Inflammatory macrophage (primary cell): ENCODE measurements at places on chromosomes 7 and 10.

GRCh38 chr10:10865913-10866312 is 151.8 kb upstream of the CELF2 start:
- DNase-seq: no peak

- no peak for DNase-seq
These were observed 237.5 kb upstream of the PPP2R2D start for GRCh38 chr10:131663351-131663750.

- DNase-seq: no peak
These were observed 2.2 kb upstream of the NOM1 start for GRCh38 chr7:156947120-156947843.

DNA sequence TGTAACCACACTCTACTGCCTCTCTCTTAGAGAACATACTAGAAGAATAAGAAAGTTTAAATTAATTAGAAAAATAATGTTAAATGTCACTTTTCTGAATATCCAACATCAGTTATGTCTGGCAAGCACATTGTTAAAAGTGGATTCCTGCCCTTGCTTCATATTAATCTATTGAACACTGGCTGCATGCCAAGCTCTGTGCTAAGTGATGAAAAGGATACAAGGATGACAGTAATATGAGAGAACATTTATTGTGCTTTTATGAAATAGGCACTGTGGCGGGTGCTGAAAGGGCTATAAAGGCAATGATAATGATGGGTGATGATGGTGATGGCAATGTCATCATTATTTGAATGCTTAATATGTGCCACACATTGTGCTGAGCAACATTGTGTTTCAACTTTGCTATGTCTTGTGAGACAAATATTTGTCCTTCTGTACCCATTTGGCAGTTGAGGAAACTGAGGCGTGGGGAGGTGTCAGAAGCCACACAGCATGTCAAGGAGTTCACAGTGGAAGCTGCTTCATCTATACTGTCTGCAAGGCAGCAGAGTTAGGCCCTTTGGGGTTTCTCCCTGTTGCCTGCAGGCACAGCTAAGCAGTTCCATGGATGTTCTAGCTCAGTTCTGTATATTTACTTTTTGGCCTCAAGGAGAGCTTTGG is 64.2 kb upstream of the RAPGEF5 start:
- no peak for DNase-seq

DNA sequence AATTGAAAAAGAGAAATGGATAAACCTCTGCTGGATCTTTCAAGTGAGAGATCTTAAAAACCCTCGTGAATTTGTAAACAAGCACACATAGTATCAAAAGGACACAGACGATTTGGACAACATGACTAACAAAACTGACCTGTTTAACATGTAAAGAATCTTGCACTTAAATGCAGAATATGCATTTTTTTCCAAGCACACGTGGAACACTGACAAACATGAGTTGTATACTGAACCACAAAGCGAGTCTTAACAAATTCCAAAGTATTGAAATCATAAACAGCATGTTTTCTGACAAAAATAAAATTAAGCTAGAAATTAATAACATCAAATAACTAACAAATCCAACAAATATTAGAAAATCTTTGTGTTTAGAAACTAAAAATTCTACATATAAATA is 65.0 kb upstream of the ZNF746 start:
- DNase-seq: no peak

- DNase-seq: peak; percentile 22
These were observed 519 bp downstream of the ITGB8 start for GRCh38 chr7:20330928-20331909.

GRCh38 chr10:17228091-17229015 is at the start of gene VIM:
TSS of gene VIM (plus strand) at chr10:17228241. CDS start at chr10:17229423, 1,182 bp downstream.
- DNase-seq: peak; percentile 93

DNA sequence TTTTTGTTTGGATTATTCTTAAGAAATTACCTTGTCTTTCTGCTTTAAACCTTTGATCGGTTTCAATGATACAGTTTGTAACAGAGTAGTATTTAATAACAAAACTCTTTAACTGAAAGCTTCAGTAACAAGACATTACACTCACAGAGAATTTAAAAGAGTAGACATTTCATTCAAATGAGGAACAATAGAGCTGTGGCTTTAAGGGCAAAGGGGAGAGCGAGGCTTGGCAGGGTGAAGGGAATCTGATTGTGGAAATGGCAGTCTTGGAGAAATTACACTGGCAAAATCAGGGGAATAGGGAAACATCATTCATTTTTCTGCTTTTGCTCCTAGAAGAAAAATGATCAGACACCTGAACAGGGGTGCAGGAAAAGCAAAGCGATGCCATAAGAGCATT is 5.1 kb upstream of the HIPK2 start:
- DNase-seq: peak; percentile 24

GRCh38 chr10:95401704-95402469 is 111.1 kb upstream of the PDLIM1 start:
- DNase-seq: no peak

GRCh38 chr7:26958834-26959233 is 94.4 kb upstream of the SKAP2 start:
- no peak for DNase-seq

DNA sequence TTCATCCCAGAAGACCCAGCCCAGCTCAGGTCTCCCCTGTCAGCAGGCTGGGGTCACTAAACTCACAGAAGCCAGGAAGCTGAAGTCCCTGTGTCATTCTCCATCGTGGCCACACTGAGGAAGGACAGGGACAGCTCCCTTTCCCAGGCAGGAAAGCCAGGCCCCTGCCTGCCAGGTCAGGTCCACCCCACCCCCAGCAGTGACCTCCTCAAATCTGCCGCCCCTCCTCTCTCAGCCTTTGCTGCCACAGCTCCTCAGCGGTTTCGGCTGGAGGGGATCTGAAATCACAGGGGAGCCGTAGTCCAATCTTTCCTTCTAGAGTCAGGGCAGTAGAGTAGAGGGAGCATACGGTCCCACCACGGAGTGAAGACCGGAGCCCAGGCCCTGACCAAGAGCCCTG is 150.9 kb upstream of the UNC5B start:
- DNase-seq: no peak

DNA sequence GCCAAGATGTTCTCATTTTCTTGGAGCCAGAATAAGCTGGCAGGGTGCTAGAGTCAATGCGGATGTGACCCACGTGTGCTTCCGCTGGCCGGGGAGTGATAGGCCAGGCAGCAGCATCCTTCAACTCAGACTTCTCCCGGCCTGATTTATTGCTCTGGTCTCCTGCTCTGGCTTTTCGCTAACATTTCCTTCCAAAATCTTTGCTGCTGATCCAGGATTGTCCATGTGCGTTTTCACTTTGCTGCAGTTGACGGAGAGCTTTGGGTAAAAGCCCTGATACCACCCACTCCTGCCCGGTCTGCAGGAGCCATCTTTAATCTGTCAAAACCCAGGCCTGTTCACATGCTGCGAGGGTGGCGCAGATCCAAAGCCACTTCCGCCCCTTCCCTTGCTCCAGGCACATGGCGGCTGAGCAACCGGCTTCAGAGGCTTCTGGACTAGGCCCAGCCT is 106.8 kb downstream of the CYP26A1 start:
- DNase-seq: no peak

DNA sequence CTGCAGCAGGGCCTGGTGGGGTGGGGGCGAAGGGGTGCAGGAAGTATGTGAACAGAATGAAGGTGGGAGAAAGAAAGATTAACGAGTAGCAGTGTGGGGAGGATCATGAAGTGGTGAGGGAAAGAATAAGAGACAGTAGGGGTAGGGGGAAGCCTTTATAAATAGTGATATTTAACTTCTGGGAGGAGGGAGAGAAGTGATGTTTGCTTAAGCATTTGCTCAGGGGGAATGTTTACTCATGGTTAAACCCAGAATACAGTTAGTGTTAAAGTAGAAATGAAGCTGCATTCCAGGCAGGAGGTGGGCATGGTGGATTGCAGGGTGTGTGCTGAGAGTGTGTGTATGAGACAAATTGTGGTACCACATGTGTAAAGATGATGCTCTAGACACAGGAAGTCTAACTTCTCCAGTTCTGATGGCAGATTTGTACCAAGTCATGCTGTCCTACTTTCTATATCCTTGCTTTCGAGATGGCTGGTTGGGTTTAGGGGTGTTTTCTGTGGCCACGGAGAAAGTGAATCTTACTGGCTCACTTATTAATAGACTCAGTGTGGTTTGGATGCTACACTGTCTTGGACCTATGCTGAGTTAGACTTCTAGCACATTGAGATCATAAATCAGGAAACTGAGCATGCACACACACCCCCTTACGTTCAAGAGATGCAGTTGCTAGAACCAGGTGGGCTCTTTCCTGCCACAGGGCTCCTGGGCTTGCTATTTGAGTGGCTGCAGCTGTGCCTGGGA is 10.6 kb upstream of the DNMBP start:
- DNase-seq: no peak

DNA sequence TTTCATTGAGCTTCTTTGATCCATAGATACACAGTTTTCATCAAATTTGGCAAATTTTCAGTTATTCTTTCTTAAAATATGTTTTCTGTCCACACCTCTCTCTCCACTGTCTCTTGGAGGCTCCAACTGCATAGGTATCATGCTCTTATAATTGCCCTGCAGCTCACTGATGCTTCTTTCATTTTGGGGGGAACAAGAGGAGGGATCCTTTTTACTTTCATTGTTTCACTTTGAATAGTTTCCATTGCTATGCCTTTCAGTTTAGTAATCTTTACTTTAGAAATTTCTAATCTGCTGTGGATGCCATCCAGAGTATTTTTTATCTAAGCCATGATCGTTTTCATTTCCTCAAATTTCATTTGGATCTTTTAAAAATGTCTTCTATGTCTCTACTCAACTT is 32.9 kb downstream of the KBTBD2 start:
- no peak for DNase-seq

DNA sequence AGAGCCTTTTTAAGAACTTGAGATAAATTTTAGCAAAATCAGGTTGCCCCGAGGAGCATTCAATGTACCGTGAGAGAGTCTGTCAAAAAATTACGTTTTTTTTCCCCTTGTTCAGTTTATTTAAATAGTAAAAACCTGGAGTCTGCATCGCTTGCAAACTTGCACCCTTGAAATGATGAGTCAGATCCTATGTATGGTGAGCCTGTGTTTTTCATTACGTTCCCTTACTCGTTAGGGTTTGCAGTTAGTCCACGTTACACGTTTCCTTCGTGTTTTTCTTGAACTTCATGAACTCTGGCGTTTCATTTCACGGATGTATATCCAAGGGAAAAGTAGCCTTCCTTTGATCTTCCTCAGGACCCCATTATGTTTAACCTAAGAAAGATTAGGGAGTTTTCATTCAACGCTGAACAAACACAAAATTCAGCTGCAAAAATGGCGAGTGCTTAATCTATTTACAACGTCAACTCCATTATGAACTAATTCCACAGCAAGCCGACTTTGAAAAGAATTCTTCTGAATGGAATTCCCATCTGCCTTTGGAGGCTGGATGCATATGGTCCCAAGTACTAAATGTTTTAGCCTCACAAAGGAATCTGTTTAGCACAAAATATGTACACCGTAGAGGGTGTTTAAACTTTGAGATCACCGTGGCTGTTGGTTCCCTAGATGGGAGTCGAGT is 182.4 kb downstream of the MYOF start:
- DNase-seq: no peak

- no peak for DNase-seq
These were observed 283.0 kb downstream of the USP6NL start for GRCh38 chr10:11328264-11329061.

DNA sequence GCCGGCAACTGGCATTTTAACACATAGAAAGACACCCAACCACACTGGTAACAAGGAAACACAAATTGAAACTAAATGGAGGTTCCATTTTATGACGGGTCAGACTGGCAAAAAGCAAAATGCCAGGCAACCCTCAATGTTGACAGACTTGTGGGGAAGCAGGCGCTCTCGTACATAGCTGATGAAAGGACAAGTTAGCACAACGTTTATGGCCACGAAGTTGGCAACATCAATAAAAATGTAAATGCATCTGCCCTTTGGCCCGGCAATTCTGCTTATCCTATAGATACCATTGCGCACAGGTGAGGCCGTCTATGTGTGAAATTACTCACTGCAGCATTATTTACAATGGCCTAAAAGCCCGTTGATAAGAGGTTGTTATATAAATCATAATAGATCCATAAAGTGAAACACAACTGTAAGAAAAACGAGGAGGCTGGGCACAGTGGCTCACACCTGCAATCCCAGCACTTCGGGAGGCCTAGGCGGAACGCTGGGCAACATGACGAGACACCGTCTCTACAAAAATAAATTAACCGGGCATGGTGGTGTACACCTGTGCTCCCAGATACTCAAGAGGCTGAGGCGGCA is 39.8 kb downstream of the FOXL3 start:
- DNase-seq: no peak

DNA sequence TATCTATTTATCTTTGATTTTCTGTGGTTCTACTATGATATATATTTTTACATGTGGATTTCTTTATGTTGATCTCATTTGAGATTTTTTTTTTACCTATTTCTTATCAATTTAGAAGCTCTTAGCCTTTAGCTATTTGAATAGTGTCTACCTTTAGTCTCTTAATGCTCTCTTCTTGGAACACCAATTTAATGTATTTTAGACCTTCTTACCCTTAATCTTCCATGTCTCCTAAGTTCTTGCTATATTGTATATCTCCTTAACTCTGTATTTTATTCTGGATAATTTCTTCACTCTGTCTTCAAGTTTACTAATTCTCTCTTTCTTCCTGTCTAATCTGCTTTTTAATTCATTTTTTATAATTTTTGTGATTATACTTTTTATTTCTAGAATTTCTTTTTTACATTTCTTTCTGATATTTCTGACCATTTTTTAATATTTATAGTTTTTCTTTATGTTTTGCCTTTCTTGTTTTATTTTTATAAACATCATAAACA is 27.3 kb downstream of the CSTF2T start:
- no peak for DNase-seq

- peak; percentile 97 for DNase-seq
These were observed 327.3 kb upstream of the NRP1 start for GRCh38 chr10:33661580-33662336.

GRCh38 chr10:14163377-14164086 is 167.2 kb downstream of the FRMD4A start:
- no peak for DNase-seq

DNA sequence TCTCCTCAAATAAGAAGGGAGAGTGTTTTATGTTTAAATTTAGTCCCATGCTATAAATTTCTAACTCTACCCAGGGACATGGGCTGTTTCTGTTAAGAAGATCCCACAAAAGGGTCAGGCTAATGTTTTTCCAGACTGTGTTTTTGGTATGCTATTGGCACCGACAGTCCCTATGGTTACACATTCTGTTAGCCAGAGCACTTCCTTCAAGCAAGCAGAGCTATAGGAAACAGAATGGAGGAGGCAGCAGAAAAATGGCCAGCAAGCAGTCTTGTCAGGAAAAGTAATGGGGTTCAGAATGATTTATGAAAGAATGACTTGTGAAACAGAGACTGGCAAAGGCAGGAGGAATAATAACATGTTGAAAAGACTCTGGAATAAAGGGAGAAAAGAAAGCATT is 44.8 kb upstream of the PHYHIPL start:
- DNase-seq: no peak

- DNase-seq: no peak
These were observed 133.0 kb downstream of the FGFR2 start for GRCh38 chr10:121465215-121465614.

- DNase-seq: no peak
These were observed 41.2 kb upstream of the PTPRZ1 start for GRCh38 chr7:121831801-121832200.

- DNase-seq: peak; percentile 9
These were observed 87.7 kb upstream of the TMEM168 start for GRCh38 chr7:112877691-112878460.

GRCh38 chr10:74179111-74179710 is 28.2 kb downstream of the ADK start:
- no peak for DNase-seq
